ENCODE measurements at places on chromosomes 7 and 10.
A peak's percentile ranks its signal among the peaks of the same experiment; 100 is the strongest.

DNA sequence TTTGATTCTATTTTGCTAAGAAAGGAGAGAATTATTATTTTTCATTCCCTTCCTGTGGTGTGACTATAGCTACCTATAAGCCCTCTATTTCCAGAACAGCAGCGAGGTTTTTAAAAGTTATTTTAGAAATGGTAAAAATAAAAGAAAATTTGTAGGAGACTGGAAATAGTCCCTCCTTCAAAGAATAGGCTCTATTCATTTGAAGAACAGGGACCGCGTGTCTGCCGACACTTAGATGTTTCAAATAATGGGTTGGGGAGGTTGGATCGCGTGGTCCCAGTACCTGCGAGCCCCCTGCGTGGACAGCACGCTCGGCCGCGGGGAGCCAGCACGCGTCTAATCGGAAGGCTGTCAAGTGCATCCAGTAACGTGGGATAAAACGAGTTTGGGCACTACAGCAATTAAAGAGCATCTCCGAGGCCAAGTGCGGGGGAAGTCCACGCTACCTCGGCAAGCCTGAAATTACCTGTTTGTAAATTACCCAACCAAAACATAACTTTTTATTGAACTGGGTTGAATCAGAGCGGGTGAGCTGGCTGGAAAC, 1.0 kb downstream of the CACNA2D1 start:
- DNase-seq: no peak

DNA sequence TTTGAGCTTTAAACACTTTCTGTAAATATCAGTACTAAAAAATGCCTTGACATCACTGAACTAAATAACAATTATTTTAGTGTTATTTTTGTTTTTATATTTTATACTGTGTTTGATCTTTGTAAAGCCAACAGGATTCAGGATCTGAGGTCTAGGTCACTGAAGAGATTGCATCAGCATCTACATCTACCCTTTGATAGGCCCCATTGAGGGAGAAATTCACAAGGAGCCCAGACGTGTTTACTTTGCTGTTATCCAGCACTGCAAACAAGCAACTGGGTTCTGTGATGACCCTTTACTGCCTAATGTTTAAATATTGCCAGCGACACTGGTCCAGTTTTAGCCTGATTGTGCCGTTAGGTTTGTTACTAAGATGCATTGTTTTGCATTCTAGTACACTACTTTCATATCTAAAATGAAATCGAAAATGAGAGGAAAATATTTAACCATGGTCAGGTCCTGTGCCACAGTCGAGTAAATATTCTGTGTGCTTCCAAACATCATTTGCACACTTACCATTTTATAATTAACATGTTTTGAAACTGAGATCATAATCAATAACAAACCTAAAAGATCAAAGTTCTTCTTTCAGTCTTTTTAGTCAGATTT, 48.7 kb downstream of the SP8 start:
- DNase-seq: no peak

GRCh38 chr7:102873470-102874165, 39.2 kb upstream of the LRRC17 start:
- no peak for DNase-seq

DNA sequence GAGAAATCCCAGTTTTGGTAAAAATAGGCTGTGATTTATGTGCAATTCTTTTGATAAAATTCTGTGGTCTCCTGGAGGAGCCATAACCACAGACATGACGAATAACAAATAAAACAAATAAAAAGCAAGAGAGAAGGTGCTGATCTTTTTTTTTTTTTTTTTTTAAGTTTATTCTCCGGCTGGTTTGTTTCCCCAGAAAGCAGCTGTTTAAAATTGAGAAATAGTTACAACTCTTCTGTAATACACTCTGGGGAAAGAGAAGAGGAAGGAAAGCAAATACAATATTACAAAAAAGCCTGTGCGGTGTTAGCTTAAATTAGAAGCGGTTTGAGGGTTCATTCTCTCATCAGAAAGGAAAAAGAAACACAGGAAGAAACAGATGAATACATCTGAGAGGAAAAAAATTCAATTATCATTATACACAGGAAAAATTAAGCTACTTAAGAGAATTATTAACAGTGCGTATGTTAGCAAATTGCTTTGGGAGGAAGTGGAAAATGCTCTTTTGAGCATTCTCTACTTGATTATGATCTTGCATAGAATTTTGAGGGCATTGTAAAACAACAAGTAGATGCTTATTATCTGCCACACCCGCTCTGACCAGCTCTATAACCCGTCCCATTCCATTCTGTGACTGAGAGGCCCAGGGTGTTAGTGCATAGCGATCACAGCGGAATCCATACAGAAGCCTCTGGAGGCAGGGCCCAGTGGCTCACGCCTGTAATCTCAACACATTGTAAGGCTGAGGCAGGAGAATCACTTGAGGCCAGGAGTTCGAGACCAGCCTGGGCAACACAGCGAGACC, 40.6 kb upstream of the WAC start:
- DNase-seq: no peak

DNA sequence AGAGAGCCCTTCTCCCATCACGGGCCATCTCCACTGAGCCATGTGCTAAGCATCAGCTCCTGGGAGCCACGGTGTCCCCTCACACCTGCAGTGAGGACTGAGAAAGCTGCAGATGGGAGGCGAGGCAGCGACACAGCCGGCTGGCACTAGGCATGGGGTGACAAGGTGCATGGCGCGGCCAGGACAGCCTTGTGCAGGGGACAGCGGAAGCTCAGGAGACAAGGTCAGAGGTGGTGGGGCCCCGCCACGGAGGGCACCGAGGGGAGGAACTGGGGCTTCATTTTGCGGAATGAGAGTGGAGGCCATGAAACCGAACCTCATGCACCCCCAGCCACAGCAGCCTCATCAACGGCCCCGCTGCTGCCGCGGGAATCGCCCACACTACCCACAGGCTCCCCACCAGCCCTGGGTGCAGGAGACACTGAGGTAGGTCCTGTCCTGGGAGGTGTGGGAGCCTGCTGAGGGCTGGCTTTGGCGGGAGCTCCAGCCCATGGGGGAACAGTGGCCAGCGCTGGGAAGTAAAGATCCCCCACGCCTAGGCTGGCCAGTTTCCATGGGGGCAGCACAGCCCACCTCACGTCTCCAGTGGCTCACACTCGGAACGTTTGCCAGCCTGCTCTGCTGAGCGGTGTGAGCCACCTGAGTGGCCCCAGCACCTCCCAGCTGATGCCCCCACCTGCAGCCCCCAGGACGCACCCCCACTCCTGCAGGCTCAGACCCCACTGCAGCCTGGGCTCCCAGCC, 71.2 kb upstream of the INSIG1 start:
- no peak for DNase-seq

- no peak for DNase-seq
These were observed 7.6 kb downstream of the CYCS start for GRCh38 chr7:25117226-25118047.

DNA sequence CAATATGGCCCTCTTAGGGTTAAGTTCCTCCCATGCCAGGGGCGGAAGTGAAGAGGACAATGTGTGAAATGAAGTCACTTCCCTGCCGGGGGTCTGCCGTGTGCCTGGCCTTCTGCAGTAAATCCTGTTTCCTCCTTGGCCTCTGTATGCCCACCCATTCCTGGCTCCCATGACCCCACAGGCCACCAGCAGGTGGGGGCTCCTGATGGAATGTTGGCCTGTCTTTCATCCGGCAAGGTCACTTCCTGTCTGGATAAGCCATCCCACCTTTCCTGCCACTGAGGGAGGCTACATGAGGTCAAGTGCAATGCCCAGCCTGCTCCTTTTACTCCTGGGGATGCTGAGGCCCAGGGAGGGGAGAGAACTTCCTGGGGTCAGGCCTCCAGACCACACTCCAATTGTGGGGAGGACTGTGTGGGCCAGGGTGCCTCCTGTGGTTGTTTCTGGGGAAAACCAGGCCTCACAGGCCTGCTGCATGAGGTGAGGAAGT, 22.3 kb downstream of the PALD1 start:
- no peak for DNase-seq

DNA sequence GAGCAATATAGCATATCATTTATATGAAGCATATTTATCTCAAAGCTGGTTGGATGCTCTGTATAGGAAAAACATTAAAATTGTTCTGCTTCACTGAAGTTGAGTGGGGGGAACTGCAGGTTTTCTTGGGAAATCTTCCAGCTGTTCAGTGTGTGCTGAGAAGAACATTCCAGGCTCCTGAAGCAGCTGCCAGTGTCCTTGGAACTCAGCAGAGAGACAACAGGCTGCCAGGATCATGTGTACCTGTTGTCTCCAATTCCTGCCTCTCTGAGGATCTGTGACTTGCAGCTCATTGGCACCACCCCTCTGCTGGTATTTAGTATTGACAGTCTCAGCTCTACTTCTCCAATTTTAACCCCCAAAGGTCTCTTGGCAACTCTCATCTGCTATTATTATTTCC, 42.3 kb upstream of the PRKG1 start:
- no peak for DNase-seq

GRCh38 chr7:32489788-32490126, 423 bp downstream of the LSM5 start:
- peak; percentile 2 for DNase-seq

- no peak for DNase-seq
These were observed 20.7 kb downstream of the ANK3 start for GRCh38 chr10:60368875-60369546.

DNA sequence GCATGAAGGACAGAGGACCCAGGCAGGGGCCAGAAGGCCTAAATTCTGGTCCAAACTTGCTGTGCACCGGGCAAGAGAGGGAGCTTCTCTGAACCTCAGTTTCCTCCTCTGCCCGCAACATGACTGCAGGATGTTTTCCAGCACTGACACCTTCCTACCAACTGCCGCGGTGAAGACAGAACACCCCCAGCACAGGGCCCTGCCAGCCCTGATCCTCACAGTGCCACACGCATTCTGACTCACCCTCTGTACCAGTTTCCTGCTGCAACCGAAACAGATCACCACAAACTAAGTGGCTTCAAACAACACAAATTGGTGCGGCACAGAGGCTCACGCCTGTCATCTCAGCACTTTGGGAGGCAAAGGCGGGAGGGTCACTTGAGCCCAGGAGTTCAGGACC, 18.1 kb downstream of the MAD1L1 start:
- peak; percentile 28 for DNase-seq

DNA sequence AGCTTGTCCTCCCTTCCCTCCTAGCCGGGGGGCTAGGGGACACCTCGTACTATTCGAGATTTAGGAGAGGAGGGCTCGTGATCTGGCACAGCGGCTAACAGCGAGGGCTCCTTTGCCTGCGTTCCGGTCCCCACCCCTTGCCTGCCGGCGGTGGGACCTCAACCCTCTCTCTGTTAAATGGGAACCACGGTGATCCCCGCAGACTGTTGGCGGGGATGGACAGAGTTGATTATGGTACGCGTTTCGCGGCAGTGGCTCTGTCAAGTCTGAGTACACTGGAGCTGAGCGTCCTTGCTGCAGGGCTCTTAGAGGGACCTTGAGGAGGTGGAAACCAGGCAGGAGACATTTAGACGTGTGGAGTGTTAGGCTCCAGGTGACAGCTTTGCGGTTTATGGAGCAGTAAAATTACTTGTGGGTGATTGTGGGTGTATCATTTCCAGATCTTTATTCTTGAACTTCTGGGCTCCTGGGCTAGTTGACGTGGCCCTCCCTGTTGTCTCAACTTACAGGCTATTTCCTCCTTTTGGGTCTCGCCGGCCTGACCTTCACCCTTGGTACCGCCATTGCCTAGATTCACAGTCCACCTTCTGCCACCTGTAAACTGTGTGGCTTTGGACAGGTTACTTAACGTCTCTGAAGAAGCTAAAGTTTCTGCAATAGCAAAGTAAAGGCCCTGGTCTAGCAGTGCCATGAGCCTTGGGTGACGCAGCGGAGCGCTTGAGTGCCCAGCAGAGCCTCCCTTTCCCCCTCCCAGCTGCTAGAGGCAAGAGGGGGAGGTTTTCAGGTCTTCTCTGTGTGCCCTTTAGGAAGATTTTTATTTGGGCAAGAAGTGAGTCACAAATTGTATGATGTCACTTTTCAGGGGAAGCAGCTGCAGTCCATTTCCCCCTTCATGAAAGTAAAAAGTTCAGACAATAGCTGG, 739 bp downstream of the CASP7 start:
- DNase-seq: no peak

- no peak for DNase-seq
These were observed 121.1 kb downstream of the INPP5A start for GRCh38 chr10:132658546-132659205.

DNA sequence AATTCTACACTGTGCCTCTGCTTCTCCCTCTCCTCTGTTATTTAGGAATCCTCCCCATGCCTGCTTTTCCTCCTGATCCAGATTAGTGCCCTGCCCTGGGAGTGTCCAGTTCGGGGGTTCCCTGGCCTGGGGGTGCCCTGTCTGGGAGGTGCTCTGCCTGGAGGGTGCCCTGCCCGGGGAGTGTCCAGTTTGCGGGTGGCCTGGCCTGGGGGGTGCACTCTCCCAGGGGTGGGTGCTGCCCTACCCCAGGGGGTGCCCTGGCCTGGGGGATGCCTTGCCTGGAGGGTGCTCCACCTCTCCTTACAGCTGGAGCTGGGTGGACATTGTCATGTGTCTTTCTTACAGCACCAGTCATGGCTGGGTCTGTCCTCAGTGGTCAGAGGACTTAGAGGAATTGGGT, 20.2 kb downstream of the RAMP3 start:
- no peak for DNase-seq

DNA sequence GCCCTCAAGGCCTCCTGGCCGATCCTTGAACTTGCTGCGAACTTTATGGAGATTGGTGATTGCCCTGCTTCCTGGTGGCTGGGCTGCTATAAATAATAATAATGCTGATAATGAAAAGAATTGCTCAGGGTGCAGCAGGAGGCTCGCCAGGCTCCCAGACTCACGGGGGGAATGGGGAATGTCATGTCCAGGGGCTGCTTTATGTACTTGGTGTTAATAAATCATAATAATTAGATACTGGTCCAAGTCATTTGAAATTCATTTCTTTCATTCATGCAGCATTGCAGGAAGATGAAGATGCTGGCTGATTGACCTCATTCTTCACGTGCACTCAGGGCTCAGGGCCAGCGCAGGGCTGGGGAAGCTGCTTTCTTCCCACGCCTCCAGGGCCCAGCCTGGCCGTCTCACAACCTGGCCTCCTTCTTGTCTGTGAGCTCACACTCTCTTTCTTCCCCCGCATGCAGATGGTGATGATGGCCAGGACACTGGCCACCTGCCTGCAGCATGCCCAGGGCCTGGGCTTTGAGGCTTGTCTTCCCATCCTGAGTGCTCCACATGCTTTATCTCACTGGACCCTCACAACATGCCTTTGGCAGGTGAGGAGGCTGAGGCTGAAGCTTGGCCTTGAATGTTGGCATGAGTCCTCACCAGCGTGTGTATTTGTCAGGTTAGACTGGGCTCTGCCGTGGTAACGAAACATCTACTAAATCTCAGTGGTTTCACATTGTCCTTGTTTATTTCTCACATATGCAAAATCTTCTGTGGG, 138.4 kb upstream of the TNS3 start:
- DNase-seq: no peak

DNA sequence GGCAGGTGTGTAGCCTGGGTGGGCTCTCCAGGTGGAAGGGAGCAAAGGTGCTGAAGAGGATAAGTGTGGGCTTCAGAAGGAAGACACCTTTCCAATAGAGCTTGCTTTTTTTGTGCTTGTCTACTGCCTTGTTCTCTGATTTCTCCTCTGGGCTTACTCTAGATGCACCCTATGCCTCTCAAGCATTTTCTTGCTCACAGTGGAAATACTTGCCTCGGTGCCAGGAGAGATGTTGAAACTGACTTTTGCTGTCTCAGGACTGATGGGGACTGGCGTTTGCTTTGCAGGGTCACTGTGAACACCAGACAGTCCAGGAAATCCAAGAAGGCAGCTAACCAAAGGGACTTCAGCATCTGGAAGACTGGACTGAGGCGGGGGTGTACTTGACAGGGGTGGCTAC, 187.9 kb downstream of the SNX10 start:
- no peak for DNase-seq

Measured in hematopoietic multipotent progenitor cell (in vitro differentiated cells).